NCI-H1417 treated with DMSO at 0.1 percent for 48 hours (cell line): ENCODE measurements at places on chromosomes 12 and 14.

GRCh38 chr12:50047693-50048250 is 9.6 kb upstream of the ASIC1 start:
- DNase-seq: no peak

GRCh38 chr14:65069874-65070413 is 32.4 kb downstream of the MAX start:
- no peak for DNase-seq

GRCh38 chr12:132285991-132286681 is 43.3 kb downstream of the GALNT9 start:
- DNase-seq: no peak

DNA sequence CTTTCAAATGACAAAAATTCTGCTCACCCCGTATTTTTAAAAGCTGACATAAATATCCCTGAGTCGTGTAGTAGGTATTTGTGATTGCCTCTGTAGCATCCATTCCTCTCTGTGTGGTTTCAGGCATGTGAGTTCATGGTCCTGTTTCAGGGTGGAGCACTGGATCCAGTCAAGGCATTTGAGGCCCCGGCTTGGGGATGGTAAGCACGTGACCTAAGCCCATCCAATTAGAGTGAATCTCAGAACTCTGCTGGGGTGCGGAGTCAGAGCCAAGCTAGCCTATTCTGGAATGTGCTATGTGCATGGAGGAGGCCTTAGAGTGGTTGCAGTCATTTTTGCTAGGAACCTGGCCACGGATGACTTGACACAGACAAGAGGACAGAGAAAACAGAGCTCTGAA is 4.3 kb upstream of the CSRP2 start:
- no peak for DNase-seq

DNA sequence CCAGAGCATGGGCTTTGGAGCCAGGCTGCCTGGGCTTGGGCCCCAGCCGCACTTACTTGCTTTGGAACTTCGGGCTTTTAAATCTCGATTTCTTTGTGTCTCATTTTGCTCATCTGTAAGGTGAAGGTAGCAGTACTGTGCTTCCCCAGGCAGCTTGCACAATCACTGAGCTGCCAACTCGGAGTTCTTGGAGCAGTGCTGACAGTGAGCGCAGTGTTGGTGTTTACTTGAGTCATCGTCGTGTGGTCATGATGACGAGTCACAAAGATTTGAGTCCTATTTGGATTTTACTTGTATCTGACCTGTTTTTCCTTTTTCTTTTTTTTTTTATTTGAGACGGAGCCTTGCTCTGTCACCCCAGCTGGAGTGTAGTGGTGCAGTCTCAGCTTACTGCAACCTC is 31.3 kb upstream of the ATF1 start:
- DNase-seq: no peak

DNA sequence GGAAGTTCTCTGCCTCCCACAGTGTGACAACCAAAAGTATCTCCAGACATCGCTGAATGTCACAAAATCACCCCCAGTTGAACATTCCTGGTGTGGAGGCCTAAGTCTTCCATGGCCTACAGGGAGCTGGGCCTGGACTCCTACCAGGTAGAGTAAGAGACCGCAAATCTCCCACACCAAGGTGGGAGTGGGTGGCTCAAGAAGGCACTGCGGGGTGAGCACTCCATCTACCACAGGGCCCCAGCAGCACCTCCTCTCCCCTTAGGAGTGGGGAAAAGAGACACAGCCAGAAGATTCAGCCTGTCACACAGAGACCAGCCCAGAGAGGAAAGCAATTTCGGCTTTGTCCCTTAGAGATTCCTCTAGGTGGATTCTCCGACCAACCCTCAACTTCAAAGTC is 25.5 kb downstream of the LRTM2 start:
- DNase-seq: no peak

DNA sequence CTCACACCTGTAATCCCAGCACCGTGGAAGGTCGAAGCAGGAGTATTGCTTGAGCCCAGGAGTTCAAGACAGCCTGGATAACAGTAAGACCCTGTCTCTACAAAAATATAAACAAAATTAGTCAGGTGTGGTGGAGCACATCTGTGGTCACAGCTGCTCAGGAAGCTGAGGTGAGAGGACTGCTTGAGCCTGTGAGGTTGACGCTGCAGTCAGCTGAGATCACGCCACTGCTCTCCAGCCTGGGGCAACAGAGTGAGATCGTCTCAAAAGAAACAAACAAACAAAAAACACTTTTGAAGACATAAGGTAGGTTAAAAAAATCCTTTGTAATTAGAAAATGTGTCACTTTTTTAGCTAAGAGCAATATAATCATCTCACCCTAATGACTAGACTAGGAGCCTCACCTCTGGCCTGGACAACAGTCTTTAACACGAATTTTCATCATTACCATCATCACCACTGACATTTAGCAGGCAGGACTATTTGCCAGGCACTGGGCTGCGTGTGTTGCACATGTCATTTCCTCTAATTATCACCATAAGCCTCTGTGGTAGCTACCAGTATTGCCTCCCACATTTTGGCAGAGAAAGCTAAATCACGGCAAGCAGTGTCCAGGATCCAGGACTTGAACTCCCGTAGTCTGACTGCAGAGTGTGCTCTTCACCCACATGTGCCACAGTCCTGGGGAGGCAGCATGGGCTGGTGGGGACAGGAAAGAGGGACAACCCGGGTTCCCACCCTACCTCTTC is 4.6 kb upstream of the SYCP3 start:
- no peak for DNase-seq

GRCh38 chr14:33444136-33444535 is 505.5 kb downstream of the NPAS3 start:
- DNase-seq: no peak

DNA sequence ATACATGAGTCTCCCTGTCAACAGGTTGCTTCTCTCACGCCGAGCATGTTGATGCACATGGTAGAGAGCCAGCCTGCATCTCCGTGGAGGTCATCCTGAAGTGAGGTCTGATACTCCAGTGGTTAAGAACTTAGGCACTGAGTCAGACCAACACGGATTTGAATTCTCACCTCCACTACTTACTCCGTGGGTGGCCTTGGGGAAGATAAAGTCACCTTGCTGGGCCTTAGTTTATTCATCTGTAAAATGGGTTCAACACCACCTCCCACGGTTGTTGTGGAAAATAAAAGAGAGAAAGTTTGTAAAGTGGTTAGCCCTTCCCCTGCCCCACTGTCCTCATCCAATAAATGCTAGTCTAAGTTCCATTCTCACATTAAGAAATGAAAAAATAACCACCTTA is 408.9 kb downstream of the MED13L start:
- DNase-seq: no peak

GRCh38 chr14:89024691-89025090 is 200.2 kb downstream of the TTC8 start:
- DNase-seq: no peak

- no peak for DNase-seq
These were observed 1084.3 kb downstream of the TMEM121 start for GRCh38 chr14:106610691-106611090.

DNA sequence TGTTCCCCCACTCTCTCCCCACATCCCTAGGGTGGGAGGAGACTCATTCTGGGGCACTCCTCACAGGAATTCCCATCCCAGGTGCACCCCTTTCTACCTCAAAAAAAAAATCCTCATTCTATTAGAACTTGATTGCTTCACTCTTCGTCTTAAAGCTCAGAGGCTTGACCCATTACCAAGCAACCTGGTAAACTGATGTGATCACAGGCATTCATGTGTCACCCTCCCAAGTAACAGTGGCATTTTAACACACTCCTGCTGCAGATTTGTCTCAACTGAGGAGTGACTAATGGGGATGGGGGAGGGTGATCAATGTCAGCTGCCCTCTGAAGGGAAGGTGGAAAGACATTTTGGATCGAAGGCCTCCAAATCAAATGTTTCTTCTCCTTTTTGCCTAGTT is 78.1 kb upstream of the PTHLH start:
- DNase-seq: no peak

DNA sequence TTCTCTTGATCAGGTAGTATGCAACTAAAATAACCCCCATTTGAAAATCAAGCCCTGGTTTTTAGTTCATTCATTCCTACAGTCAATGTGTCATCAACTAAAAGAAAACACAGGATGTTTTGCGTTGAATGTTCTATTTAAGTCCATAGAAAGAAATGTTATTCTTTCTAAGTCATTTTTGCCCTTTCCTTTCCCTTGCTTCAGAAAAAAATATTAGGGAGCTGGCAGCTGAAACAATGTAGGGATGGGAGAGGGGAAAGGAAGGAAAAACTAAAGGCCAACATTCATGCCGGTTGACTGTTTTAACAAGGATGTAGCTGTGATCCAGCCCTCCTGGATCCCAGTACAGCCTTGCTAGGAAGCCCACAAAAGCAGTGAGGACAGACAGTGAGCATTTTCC is 155.1 kb downstream of the BTG1 start:
- no peak for DNase-seq

GRCh38 chr12:77916276-77916675 is 85.6 kb downstream of the NAV3 start:
- DNase-seq: no peak

DNA sequence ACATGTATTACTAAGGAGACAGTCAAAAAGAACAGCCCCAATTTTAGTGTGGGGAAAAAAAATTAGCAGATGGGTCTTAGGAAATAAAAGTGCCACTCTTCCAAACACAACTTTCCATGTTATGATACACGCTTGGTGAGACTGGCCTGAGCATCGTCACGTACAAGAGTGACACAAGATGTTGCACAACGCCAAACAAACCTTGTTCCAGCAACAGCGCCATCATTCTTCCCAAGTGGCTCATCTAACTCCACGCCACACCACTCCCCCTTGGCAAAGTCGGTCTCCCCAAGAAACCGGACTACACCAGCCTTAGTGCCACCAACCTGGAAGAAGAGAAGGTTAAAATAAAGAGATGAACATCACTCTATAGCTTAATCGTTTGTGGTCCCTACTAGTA is 58.7 kb downstream of the CLIP1 start:
- no peak for DNase-seq

DNA sequence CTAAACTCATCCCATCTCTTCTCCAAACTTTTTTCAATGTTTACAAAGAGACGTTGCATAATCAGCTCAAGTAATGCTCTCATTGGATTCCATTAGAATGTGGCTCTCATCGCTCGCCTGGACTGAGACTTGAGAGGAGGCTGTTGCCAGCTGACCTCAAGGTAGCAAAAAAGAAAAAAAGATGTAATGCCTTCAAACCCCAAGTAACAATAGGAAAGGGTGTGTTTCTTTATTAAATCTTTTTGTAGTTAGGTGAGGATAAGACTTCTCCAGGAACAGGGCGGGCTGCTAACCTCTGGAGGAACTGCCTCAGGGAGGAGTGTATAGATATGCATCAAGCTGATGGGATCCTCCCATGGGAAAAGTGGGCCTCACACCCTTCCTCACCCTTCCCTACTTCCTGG is 956 bp upstream of the PTHLH start:
- DNase-seq: no peak

DNA sequence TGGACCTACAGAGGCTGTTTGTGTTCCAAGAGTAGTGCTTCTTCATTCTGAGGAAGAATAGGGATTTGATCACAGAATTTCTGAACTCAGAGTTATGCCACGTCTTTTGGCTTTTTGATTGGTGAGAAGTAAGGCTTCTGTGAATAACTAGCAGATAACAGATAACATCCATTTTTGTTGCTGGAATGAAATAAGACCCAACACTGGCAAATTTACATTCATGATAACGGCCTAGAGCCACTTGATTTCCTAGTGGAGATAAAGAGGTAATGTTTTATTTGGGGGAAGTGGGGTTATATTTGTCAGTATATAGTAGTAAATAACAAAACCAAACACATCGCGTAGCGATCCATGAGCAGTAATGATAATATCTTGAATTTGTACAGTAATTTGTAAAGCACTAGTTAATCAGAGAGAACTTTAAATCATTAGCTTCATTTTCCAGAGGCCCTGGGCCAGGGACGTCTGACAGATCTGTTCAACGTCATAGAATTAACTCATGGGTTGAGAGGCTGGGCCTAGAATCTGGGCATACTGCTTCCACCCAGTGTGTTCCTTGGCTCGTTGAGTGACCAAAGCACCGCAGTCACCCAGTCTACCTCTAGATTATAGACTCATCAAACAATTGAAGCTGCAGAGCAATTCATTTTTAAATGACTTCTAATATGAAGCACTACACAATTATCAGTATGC is 79.6 kb downstream of the HMGA2 start:
- DNase-seq: no peak

DNA sequence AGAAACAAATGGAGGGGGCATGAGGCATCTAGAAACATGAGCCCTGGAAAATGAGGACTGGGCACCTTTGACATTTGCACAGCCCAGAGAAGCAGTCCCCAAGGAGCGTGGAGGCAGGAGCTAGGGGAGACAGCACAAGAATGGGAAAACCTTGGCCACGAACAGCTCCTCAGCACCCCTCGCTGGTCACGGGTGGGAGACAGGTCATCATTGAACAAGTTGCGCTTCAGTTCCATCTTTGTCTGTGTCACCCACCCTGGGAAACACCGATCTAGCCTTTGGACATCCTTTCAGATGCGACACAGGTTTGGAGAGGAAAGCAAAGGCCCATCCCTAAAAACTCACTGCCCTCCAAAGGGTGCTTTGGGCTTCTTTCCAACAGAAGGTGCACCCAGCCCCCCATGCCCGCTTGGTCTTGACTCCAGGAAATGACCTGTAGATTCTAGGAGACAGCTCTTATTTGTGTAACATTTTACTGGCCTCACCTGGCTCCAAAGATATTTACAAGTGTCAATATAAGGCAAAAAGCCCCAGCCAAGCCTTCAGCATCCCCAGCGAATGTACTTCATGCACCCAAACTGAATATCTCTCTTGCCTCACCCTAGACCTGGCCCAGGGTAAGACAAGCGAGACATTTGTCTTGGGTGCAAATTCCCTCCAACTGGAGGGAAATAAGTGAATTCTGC is 28.8 kb upstream of the CLMN start:
- DNase-seq: no peak

GRCh38 chr14:100528962-100529560 is 58.2 kb downstream of the BEGAIN start:
- no peak for DNase-seq

GRCh38 chr14:90255871-90256270 is 482 bp upstream of the PSMC1 start:
- DNase-seq: no peak

GRCh38 chr12:87157791-87158190 is 871.4 kb downstream of the C12orf50 start:
- DNase-seq: no peak

- DNase-seq: no peak
These were observed 5.9 kb downstream of the GPRC5A start for GRCh38 chr12:12897302-12897701.

- DNase-seq: no peak
These were observed 82.0 kb downstream of the EML5 start for GRCh38 chr14:88710709-88711108.

DNA sequence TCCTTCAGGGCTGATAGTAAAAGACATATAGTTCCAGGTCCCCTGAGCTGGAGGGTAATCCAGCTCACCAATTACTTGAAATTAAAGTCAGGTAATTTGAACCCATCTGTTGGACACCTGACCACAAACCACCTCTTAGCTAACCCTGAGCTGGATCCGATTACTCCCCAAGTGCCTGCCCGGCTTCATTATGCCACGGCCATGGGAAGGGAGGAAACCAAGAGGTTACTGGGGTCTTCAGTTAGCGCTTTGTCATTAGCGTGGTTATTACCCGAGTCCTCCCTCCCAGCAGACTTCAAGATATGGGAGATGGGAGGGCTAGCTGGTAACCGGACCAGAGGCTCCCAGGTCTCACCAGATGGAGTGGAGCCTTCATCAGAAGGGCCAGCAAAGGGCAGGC is 1071.4 kb downstream of the BCL11B start:
- DNase-seq: no peak

GRCh38 chr14:80906946-80907345 is 34.6 kb downstream of the CEP128 start:
- no peak for DNase-seq

- DNase-seq: no peak
These were observed 124.1 kb downstream of the STXBP6 start for GRCh38 chr14:24925771-24926374.

GRCh38 chr14:71994416-71994815 is 62.2 kb downstream of the RGS6 start:
- no peak for DNase-seq
